ENCODE measurements at places on chromosomes 1 and 21. TPM values are rescaled to one million over a fixed set of nuclear protein-coding genes. Genes with fewer than 3 reads are reported as not detected.

- peak; percentile 64 for DNase-seq
Measured at GRCh38 chr1:67793562-67793961, 39.7 kb downstream of the GNG12 start.

DNA sequence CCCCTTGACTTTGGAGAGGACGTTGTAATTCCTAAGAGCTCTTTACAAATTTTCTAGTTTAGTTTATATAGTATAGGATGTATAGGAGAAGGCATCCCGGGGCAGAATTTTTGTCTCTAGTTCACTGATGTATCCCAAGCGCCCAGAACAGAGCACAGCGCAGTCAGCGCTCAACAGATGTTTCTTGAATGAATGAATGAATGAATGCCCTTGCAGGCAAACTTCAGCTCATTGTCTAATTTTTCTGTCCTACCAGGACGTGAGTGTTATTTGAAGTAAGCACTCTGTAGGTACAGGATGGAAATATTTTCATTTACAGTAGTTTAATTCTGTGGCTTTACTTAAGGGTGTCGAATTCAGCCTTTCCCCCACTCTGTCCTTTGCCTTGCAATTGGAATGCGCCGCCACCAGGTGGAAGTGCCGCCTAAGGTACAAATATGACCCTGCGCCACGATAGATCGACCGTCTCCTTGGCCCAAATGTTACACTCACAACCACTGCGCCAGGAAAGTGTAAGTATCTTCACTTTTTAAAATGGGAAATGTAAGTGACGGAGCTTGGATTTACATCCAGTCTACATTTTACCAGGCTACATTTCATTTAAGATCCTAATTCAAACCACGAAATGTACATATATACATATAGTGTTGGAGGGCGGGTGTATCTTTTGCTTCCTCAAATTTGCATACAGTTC lies 910 bp upstream of the MRPL39 start:
- DNase-seq = peak; percentile 85

- DNase-seq = no peak
Measured at GRCh38 chr1:20143318-20143717, 4.2 kb downstream of the PLA2G2F start.

Gene PFDN2
- 157 TPM for polyA plus RNA-seq
